ENCODE measurements at places on chromosomes 7 and 10.

GRCh38 chr10:113563306-113564088 lies 10.6 kb downstream of the HABP2 start:
- DNase-seq = no peak

DNA sequence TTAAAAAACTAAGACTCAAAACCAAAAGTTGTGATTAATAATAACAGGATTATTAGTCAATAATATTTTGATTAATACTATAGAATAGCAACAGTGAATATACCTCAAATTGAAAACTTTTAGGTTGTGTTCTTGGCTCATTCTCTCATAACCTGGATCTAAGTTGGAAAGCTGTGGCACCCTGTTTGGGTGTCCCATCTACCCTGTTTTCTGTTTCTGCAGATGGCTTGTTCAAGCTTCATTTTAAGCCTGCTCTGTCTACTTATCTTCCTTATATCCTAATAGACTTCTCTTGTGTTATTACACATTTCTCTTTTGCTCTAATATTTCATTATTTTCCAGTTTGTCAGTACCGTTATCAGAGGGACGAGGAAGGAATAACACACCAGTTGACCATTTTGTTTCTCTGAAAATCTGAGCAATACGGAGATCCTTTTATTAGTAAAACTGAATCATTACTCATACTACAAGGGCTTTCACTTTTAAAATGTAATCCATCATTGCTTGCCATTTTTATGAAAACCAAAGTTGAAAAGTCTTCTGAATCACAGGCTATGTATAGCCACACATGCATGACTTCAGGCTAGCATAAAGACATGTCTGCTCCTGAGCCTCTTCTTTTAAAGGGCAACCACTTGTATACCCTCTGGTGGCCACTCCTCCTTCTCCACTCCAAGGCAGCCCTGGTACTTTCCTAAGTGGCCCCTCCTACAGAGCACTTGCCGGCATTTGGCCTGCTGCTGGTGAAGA lies 22.3 kb downstream of the COX15 start:
- no peak for DNase-seq

GRCh38 chr7:38992203-38992602 lies 14.5 kb downstream of the POU6F2 start:
- no peak for DNase-seq

DNA sequence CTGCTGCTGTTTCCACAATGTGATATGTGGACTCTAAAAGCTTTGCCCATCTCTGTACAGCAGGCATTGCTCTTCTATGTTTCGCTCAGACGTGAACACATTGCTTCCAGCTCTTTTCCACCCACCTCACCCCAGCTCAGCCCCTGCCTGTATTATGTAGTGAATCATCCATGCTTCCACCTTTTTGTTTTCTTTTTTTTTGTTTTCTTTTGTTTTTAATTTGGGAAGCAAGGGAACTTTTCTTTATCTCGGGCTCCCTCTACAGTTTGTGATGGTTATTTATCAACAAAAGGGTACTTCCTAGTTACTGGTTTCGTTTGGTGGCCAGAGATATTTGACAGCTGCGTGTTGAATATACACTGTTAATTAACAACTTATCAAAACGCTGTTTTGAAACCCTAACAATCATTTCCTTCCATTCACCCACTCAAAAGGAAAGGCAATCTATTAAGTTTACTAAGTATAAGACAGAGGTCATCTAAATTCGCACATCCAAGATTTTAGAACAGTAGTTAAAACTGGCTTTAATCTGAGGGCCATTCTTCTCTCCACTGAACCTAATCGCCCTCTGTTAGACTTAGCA lies 127.9 kb upstream of the STK17A start:
- DNase-seq = no peak

DNA sequence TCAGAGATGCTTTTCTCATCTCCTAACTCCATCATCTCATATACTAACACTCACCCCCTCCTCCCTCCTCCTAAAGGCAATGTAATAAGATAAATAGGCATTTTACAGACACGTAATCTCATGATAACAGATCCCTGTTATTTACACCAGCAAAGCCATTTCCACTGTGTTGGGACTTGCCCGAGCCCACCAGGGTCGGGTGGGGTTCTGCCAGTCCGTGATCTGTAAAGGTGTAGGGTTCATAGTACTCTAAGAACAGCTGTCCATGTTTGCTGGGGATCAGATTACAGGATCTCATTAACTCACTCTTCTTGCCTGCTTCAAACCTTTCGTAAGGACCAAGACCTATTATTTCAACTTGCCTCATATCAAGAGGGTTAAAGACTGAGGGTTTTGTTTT lies 172.4 kb downstream of the FZD1 start:
- DNase-seq = peak; percentile 68

DNA sequence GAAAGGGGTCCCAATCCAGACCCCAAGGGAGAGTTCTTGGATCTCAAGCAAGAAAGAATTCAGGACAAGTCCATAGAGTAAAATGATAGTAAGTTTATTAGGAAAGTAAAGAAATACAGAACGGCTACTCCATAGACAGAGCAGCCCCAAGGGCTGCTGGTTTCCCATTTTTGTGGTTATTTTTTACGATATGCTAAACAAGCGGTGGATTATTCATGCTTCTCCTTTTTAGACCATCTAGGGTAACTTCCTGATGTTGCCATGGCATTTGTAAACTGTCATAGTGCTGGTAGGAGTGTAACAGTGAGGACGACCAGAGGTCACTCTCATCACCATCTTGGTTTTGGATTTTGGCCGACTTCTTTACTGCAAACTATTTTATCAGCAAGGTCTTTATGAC lies 1033.4 kb downstream of the SORCS3 start:
- no peak for DNase-seq

DNA sequence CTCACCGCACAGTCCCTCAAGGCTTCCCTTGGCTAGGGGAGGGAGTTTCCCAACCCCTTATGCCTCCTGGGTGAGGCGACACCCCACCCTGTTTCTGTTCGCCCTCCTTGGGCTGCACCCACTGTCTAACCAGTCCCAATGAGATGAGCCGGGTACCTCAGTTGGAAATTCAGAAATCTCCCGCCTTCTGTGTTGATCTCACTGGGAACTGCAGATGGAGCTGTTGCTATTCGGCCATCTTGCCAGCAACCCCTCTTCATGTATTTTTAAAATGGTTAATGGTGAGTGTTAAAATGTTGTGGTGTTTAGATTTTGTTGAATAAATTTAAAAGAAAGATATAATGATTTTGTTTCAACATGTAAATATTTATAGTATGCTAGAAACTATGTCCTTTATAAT lies 22.0 kb downstream of the UMAD1 start:
- DNase-seq = no peak

DNA sequence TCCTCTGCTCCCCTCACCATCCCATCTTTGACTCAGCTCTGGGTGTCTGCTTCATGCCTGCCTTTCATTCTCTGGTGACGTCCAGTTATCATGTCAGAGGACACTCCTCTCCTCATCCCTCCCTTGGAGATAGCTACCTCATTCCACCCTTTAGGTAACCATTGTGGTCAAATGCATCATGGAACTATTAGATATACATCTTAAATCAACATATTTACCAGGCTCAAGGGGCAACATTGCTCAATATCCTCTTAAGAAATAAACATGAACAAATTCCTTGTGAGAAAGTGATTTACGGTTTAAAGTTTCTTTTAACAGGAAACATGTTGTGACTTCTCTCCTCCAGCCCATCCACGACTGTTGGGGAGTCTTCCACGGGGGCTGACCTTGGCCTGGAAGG lies 511.6 kb upstream of the IGFBP3 start:
- no peak for DNase-seq

- no peak for DNase-seq
Measured at GRCh38 chr10:100993986-100994708, 5.5 kb upstream of the LZTS2 start.

GRCh38 chr10:12400266-12400931 lies 51.1 kb downstream of the CAMK1D start:
- no peak for DNase-seq

DNA sequence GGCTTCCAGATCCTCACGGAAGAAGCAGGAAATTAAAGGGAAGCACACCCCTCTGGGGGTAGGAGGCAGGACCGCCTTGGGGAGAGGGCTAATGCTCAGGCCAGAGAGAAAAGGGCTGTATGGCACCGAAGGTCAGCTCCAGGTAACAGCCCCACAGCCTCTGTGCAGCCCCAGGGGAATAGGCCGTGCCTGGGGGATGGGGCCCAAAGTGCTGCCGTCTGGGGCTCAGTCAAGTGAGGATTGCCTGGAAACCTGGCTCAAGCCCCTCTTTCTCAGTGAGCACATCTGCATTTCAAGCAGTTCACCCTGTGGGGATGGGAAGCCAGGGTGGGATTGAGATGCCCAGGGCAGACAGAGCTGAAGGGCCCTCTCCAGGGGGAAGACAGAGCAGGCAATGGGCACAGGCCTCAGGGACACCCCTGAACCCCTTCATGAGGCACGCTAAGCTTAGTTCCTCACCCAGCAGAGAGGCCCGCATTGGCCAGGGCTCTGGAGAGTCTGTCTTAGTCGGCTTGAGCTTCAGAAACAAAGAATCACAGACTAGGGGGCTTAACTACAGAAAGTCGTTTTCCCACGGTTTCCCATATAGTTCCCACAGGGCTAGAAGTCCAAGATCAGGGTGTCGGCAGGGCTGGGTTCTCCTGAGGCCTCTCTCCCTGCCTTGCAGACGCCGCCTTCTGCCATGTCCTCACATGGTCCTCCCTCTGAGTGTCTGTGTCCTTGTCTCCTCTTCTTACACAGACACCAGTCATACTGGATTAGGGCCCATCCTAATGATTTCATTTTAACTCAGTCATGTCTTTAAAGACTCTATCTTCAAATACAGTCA lies 118.2 kb downstream of the PTPN20 start:
- no peak for DNase-seq

DNA sequence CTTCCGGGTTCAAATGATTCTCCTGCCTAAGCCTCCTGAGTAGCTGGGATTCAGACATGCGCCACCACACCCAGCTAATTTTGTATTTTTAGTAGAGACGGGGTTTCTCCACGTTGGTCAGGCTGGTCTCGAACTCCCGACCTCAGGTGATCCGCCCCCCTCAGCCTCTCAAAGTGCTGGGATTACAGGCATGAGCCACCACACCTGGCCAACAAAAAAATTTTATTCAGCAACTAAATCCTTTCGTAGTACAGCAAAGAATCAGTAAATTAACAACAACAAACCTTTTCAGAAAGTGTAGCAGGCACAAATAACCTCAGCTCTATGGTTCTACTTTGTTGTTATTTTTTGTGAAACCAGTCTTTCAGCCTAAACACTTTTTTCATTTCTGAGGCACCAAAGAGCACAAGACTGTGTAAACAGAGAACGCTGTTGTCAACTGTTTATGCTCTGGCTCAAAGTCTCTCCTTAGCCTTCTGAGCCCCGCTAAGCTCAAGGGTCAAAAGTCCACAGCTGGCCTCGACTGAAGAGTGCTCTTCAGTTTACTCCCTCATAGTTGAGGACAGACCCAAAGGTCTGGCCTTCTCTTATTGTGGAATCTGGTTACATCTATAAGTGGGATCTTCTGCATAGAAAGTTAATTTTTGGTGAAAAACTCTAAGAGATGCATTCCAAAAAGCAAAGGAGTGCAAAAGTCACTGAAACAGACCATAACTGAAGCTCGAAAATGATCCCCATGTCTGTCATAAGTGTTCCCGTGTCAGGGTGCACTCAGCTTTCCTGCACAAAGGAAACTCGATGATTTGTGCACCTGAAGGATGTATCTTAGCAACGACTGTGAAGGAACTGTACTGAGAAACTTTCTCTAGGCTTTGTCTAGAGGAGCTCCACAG lies 24.6 kb upstream of the DDX50 start:
- DNase-seq = peak; percentile 3

GRCh38 chr10:52248697-52249306 lies 65.3 kb upstream of the DKK1 start:
- DNase-seq = no peak

DNA sequence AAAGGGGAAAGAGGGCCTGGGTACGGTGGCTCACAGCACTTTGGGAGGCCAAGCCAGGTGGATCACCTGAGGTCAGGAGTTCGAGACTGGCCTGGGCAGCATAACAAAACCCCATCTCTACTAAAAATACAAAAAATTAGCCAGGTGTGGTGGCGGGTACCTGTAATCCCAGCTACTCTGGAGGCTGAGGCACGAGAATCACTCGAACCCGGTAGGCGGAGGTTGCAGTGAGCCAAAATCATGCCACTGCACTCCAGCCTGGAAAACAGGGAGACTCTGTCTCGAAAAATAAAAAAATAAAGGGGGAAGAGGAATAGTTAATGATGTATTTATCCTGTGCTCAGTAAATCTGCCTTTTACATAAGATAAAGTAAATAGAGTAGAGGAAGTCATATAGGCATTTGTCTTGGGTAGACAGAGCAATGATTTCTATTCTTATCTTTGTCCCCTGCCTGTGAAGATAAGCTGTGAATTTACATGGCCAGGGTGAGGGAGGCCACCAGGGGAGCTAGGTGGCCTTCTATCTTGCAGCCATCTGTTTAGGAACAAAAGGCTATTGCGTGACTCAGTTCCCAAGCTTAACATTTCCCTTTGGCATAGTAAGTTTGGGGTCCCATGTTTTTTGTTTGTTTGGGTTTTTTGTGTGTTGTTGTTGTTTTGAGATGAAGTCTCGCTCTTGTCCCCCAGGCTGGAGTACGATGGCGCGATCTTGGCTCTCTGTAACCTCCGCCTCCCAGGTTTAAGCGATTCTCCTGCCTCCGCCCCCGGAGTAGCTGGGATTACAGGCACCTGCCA lies 73.2 kb upstream of the GTF2I start:
- no peak for DNase-seq

DNA sequence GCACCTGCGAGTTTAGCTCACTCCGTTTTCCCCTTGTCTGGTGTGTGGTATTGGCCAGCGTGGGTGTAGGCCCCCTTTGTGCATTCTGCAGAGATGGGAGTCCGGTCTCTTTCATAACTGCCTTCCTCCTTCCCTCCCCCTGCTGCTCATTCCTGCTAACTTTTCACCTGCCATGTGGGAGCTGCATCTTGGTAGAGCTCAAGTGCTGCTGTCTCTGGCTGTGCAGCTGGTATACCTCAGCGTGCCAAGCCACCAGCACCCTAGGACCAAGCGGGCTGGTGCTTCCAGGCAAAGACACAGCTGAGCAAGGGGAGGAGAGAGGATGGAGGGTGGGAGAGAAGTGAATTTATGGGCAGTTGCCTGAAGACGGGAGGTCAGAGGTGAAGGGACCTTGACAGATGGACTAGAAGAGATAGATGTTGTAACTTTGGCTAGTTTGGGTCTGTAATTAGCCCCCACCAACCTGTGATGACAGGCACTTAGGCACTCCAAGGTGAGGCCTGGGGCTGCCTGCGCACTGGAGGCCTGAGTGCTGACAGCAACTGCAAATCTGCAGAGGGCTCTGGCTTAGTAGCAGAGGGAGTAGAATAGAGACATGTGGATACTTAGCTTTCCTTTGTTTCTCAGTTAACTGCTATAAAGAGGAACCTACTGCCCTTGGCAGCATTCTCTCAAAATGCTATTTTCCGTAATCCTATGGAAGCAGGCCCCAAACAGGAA lies 148.8 kb upstream of the AGK start:
- no peak for DNase-seq

GRCh38 chr7:142804728-142805207 lies 34.0 kb downstream of the PRSS2 start:
- DNase-seq = no peak

Measured in NCI-H1092 (cell line).